ENCODE measurements at places on chromosomes 4 and X.
A peak's percentile ranks its signal among the peaks of the same experiment; 100 is the strongest.

DNA sequence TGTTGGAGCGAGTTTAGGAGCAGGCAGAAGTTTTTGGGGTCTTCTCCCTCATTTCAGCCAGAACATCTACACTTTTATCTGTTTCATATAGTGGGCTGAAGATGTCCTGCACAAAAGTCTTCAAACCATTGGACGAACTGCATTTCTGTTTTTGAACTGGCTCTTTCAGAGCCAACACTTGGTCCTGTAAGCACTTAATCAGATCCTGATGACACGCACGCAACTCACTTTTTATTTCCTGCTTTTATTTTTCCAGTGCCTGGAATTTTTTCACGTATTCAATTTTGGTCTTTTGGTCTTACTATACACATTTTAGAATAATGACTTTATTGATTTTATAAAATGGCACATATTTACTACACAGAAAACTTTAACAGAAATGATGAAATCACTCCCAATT, 40.2 kb upstream of the NKX3-2 start:
- DNase-seq, result no peak

- no peak for DNase-seq
These were observed 131.4 kb downstream of the UCHL1 start for GRCh38 chr4:41388080-41388479.

GRCh38 chrX:24480400-24480865, 15.3 kb downstream of the PDK3 start:
- DNase-seq, result no peak

- no peak for DNase-seq
These were observed 73.3 kb downstream of the SHOX start for GRCh38 chrX:703866-704265.

- no peak for DNase-seq
These were observed 1.2 kb upstream of the CDK16 start for GRCh38 chrX:47217121-47217851.

- DNase-seq, result no peak
These were observed 98.0 kb upstream of the STIM2 start for GRCh38 chr4:26762650-26763049.

GRCh38 chrX:2643880-2644279, 47.2 kb upstream of the CD99 start:
- no peak for DNase-seq

GRCh38 chr4:159283696-159284095, 180.8 kb downstream of the RAPGEF2 start:
- DNase-seq, result no peak

DNA sequence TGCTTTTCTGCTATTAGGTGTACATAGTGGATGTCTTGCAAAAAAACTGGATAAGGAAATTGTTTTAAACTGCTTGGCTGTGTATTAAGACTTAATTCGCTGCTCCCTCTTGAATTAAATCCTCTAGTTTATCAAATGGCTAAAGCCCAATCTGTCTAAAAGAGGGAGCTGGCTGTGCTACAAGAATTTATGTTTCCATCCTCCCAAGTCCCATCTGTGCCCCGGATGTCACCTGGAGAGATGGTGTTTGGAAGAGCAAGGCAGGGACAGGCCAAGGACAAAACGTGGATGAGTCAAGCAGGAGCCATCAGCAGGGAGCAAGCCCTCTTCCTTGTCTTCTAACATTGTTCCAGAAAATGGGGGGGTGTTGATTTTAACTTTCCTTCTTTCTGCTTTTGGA, 171.3 kb upstream of the LCORL start:
- DNase-seq, result no peak

- DNase-seq, result no peak
These were observed 356.2 kb downstream of the ADGRL3 start for GRCh38 chr4:61556277-61556676.

DNA sequence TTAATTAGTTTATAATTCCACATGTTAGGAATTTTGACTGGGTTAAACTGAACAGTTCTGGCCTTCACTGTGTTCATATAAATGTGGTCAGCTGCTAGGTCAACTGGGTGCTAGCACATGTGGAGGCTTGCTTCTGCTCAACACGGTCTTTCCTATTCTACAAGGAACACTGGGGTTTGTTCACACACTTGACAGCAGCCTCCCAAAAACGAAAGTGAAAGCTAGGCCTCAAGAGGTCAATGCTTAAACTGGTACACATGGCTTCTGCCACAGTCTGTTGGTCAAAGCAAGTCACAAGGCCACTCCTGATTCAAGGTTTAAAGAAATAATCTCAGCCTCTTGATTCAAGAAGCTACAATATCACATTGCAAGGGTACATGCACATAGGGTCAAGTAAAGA, 126.5 kb downstream of the QDPR start:
- DNase-seq, result no peak

DNA sequence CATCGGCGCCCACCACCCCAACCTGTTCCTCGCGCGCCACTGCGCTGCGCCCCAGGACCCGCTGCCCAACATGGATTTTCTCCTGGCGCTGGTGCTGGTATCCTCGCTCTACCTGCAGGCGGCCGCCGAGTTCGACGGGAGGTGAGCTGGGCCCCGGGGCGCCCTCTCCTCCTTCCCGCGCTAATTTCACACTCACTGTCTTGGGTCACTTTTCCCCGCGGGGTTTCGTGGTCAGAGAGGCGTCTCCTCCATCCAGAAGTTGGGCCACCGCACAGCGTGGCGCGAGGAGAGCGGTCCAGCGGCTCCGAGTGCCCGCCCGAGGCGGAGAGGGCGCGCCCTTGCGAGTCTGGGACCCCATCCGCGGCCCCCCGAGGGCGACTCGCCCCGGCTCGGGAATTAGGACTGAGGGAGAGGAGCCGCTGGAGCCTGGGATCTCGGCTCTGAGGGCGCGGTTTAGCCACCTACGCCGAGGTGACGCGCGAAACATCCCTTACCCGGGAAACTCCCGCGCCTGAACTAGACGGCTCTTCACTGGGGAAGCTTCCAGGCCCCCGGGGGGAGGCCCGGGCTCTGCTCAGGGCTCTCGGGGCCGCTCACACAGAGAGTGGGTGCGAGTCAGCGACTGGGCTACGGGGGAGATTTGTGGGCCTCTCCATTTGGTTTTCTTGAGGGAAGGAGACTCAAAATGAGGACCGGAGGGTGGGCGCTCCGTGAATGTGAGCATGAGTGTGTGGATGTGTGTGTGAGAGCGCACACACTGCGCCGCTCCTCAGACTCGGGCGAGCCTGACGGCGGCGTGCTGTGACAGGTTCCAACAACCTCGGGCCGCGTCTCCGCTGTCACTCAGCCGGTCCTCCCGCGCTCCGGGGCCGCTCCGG, 551 bp downstream of the NPNT start:
- DNase-seq, result no peak

- DNase-seq, result no peak
These were observed 623.1 kb downstream of the TECRL start for GRCh38 chr4:63786171-63786570.

DNA sequence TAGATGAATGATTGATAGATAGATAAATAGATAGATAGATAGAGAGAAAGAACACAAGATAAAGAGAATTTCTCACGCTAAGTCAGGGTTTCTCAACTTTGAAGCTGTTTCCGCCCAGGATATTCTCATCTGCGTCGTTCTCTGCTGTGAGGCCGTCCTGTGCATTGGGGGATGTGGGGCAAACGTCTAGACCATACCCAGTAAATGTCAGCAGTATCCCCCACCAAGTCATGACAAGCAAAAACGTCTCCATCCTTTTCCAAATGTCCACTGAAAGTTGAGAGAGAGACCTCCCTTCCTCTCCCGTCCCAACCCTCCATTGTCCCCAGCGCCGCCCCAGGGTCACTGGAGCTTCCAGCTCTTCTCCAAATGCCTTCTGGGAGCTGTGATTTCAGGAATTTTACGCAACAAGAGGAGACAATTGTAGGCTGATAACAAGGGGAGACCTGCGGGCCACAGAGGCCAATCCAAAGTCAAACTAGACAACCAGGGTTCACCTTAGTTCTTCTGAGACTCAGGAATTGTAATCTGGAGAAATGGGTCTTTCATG, 8.9 kb upstream of the CRLF2 start:
- no peak for DNase-seq

GRCh38 chr4:165986956-165987698, 114.1 kb downstream of the TLL1 start:
- DNase-seq, result no peak

DNA sequence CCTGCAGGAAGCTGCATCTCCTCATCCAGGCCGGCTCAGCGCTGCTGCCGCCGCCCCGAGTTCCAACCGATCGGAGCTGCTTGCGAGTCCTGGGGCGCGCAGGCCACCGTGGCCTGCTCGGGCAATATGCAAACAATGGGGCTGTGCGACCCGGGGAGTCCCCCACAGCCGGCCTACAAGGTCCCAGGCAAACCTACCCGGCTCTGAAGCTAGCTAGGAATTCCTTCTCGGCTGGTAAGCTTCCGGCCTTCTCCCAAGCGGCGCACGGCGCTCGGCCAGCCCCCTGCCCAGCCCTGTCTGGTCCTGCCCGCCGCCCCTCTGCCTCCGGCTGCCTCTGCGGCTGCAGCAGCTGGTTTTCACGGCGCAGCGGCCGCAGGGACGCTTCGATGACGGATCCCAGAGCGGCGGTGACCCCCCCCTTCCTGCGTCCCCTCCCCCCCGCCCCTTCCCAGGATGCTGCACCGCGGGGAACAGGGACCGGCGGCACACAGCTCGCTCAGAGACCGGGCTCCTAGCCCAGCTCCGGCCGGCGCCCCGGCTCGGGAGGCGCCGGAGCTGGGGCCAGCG, 59.4 kb downstream of the TSC22D3 start:
- DNase-seq, result no peak

DNA sequence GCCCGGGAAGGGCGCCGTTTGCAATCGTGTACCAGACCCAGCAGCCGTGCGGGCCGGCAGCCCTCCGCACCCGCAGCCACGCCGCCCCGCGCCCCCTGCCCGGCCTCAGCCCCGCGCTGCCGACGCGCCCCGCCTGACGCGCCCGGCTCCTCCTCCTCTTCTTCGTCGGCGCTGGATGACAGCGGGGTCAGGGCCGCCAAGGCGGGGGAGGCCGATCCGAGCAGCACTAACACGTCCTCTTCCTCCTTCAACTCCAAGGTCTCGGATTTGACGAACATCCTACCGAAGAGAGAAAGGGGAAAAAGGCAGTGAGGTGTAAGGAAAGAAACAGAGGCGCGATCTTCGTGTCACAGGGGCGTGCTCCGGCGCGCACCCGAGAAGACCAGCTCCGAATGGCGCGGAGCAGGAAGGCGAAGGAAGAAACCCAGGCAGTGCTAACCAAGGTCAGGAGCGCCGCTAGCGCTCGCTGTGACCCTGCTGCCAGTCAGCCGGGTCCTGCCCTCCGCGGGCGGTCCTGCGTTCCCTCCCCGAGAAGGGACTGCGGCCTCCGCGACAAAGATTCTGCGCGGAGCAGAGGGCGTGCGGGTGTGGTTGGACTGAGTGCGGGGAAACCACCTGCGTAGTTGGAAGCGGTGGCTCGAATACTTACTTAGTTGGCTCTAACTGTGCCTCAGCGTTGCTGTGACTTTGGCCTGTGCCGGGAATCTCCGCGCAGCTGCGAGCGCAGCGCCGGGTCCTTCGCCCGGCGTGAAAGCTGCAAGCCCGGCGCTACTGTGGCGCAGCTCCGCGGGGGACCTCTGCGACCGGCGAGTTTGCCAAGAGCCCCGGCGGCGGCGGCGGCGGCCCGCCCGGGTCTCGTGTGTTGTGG, 548 bp downstream of the NEUROG2 start:
- DNase-seq, result no peak

DNA sequence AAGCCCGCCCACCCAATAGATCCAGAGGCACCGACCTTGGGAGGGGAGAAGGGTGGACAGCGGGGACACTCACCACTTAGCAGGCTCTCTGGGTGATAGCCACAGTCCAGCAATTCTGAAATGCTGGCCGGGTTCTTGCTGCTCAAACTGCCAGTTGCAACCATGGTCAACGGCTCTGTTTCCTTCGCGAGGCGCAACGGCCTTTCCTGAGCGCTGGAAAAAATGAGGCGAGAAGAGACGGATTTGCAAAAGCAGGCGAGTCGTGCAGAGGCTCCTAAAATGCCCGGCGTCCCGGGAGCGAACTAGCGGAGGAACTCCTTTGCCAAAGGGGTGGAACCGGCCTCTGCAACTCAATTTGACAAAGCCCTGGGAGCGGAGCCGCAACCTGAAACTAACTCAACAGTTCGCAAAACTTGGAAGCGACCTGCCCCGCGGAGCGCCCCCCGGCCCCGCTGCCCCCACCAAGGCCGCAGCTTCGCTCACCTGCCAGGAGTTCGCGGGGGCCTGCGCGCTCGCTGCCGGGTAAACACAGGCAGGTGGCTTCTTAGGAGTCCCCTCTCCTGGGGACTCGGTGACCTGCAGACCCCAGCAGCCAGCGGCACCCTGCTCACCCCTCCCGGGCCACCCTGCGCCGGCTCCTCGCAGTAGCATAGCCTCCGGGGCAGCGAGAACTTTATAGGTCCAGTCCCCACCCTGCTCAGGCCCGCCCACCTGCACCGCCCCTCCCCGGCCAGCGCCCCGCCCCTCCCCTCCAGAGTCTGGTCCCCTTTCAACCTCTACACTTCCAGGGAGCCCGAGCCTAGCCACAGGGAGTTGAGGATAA, at the start of gene DDIT4L:
Gene DDIT4L, minus strand, starts transcription at position 649 of the 823 bp plus-strand sequence. Its CDS starts 485 bp downstream, at position 164.
- DNase-seq, result peak; percentile 1

DNA sequence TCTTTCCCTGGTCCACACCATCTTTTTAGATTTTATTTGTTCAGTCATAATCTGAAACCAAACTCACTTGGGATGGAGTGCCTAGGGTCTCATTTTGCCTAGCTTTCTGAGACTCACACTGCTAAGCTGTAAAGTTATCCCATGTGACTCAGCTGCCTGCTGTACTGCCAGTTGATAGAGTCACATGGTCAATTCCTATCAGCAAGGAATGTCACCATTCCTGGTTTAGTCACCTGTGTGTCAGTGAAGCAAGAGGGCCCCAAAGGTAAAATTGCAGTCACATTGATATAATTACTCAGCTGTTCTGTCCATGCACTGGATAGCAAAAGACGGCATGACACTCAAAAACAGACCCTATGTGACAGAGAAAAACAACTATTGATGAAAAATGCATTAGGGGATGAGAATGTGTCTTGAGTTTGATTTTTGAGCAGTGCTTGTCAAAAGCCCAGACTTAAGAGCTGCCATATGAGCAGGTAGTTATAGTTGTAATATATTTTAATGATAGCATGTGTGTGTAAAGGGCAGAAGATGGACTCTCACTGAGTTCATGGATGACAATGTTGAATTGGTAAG, 413.2 kb downstream of the PPARGC1A start:
- DNase-seq, result no peak

DNA sequence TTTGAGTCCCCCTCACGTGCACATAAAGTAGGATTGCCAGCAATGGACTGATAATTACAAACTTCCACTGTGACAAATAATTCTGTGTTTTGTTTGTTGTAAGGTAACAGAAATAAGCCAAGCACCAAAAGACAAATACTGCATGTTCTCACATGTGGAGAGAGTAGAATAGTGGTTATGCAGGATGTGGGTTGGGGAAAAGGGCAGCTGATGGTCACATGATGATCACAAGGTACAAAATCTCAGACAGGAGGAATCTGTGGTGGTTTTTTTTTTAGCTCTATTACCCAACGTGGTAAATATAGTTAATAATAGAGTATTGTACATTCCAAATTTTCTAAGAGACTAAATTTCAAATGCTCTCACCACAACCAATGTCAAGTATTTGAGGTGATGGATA, 182.3 kb downstream of the BANK1 start:
- no peak for DNase-seq

DNA sequence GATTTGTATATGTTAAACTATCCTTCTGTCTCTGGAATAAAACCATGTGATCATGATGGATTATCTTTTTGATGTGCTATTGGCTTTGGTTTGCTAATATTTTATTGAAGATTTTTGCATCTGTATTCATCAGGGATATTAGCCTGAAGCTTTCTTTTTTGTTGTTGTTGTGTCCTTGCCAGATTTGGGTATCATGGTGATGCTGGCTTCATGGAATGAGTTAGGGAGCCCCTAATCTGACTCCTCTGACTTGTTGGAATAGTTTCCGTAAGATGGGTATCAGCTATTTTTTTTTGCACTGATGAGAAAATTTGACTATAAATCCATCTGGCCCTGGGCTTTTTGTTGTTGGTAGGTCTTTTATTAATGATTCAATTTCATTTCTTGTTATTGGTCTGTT, 45.7 kb downstream of the ATP10D start:
- DNase-seq, result no peak

All from activated T-cell treated with anti-CD3 and anti-CD28 coated beads for 1 hour (primary cell).